ENCODE measurements at places on chromosomes 12 and 14.

GRCh38 chr14:57526942-57527341 lies 33.3 kb upstream of the CCDC198 start:
- DNase-seq = no peak

- DNase-seq = no peak
These were observed 54.0 kb upstream of the BBS10 start for GRCh38 chr12:76402259-76402658.

- DNase-seq = no peak
These were observed 1598.3 kb downstream of the AACS start for GRCh38 chr12:126663304-126664094.

GRCh38 chr12:71201136-71201679 lies 43.4 kb upstream of the TSPAN8 start:
- DNase-seq = no peak

GRCh38 chr12:93823616-93824391 lies 146.6 kb downstream of the CRADD start:
- no peak for DNase-seq

GRCh38 chr14:99395909-99396530 lies 84.6 kb downstream of the SETD3 start:
- no peak for DNase-seq

- no peak for DNase-seq
These were observed 16.5 kb downstream of the SPTLC2 start for GRCh38 chr14:77599889-77600288.

- peak; percentile 64 for DNase-seq
These were observed 42.6 kb upstream of the MED13L start for GRCh38 chr12:116319898-116320621.

DNA sequence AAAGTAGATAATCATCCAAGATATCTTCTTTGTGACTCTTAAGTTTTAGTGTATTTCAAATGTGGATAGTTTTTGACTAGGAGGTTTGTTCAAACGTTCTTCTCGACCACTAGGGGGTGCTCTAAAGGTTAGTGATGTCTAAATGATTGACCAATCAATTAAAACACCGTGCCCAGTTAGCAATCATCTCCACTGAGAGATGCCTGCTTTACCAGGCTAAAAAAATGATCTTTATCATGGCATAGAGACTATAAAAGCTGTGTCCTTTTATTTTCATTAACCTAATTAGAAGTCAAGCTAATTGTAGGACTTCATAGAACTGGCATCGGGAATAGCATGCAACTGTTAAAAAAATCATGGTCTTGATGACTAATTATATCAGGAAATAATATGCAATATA lies 153.9 kb downstream of the PRKCH start:
- DNase-seq = no peak

GRCh38 chr12:123231931-123232330 lies 1.0 kb downstream of the MPHOSPH9 start:
- no peak for DNase-seq

DNA sequence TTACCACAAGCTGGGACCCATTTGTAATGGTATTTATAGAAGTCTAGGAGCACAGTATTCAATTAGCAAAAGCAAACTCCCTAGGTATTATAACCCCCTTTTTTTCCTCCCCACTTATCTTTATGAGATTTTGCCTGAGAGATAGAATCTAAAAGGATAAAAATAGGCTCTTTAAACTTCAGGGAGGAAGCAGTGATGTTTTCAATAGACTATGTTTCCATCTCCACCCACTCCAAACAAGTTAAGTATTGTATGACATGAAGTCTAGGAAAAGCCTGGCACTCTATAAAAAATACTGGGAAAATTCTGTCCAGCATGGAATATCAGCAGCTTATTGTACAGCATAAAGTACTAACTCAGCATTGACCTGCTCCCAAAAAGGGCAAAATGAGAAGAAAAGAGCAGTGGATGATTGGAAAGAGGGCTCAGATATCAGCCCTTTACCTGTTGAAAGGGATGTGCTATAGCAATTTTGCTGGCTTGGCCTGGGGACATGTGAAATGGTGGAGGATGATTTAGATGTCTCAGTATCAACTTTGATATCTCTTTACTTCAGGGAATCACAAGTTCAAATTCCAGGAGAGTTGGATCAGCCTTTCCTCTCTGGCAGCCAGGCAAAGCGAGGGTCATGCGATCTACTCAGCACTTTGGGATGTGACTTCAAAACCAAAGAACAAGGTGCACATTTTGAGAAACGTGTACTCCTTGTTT lies 72.4 kb downstream of the IGF1 start:
- no peak for DNase-seq

DNA sequence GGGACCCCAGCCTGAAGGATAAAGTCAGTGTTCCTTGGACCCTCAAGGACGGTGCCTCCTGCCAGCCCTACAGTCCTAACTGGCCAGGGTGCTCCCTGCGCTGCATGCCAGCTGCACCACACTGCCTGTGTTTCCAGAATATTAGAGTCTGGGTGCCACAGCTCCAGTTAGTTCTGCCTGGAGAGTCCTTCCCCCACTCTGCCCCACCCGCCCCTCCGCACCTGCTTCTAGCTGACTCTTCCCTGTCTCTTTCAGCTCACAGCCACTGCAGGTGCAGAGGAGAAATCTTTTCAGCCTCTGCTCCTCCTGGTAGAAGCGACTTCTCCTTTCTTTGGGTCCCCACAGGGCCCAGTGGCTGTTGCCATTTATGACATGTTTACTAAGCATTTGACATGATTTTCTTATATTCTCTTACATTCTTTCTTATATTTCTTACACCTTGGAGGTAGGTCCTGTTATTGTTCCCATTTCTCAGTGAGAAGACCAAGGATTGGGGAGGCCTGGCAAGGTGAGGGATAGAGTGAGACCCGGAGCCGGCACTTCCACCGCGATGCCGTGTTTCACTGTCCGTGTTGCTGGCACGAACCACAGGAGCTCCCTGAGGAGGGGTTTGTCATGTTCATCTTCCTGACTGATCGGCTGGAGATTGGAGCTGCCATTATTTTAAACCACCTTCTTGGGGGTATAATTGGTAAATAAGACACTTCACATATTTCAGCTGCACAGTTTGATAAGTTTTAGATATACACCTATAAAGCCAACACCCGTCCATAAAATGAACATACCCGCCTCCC lies 29.4 kb downstream of the SYNE3 start:
- DNase-seq = no peak

DNA sequence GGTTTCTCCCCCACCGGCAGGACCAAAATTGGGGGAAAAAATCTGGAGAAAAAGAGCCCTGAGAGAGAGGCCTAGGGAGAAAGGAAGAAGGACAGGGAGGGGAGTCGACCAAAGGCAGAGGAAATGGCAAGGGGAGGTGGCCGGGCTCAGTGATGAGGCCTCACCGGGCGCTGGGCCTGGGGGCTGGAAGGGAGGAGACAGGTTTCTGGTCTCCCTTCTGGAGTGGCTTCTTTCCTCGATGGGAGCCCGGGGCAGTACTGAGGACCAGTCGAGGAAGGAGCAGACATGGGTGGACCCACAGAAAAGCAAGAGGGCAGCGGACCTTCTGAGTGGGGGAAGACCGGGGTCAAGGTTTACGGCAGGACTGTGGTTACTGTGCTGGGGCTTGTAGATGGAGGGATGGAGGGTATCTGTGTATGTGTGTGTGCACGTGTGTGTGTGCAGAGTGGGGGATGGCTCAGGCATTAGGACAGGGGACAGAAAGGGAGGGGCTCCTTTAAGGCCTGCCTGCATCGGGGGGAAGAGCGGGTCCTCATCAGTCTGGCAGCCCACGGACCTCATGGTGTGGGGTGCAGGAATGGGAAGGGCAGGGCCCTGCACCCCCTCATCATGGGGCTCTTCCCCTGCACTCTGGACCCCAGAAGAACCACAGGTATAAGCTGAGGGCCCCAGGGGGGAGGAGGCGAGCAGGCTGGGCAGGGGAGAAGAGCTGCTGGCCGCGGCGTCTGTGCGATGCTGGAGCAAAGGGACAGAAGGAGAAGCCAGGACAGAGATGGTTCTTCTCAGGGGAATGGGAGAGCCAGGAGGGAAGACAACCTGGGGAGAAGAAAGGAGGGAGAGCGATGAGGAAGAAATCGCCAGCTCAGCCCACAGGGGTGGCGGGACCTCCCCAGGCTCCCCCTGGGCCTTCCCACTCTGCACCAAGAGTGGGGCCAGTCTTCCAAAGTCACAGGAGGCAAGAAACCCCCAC lies 15.1 kb upstream of the RPLP0 start:
- DNase-seq = no peak

GRCh38 chr12:71780237-71780822 lies 25.7 kb downstream of the RAB21 start:
- no peak for DNase-seq

DNA sequence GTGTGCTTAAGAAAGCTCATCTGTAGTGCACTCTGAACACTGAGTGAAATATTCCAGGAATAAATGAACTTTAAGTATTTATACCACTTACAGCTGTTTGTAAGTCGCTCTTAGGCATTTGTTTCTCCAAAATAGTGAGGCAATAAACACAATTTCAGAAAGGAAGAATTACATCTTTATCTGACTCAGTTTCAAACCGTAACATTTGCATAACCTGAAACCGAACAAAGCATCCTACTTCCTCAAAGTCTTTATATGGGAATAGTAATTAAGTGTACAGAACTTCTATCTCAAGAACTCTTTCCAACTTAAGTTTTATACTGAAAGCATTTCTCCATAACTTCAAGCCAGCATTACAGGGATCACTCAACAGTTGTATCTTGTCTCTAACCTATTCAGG lies 58.4 kb downstream of the SOX5 start:
- no peak for DNase-seq

GRCh38 chr12:106125351-106126095 lies 13.2 kb downstream of the NUAK1 start:
- no peak for DNase-seq

All from epithelial cell of prostate (primary cell).